Amygdala (tissue), 56 donors: ENCODE measurements at places on chromosomes 11 and 22.
A peak's percentile ranks its signal among the peaks of the same experiment; 100 is the strongest.

- DNase-seq, result no peak
Observed at GRCh38 chr11:559020-559620, 1.4 kb downstream of the LMNTD2 start.

DNA sequence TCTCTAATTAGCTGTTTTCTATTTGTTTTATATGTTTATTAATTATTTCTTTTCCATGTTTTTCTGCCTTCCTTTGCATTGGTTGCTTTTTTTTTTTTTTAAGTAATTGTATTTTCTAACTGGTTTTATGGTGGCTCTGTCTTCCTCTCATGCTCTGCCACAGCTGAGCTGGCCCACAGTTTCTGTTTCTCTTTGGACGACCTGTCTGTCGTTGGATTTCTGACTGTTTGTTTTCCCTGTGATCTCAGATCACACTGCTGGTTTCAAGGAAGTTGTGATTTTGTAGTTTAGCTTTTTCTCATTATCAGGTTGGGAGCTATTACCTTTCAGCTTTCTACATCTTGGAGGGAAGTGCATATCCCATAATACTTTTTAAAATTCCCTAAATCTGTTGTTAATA, 15.9 kb upstream of the OR6M1 start:
- DNase-seq, result no peak

GRCh38 chr11:67396587-67397389, 4.9 kb downstream of the PPP1CA start:
- no peak for DNase-seq

GRCh38 chr11:58625826-58626460, 3.5 kb downstream of the CNTF start:
- DNase-seq, result no peak

GRCh38 chr22:31089160-31090100, 8.3 kb downstream of the SMTN start:
- no peak for DNase-seq

DNA sequence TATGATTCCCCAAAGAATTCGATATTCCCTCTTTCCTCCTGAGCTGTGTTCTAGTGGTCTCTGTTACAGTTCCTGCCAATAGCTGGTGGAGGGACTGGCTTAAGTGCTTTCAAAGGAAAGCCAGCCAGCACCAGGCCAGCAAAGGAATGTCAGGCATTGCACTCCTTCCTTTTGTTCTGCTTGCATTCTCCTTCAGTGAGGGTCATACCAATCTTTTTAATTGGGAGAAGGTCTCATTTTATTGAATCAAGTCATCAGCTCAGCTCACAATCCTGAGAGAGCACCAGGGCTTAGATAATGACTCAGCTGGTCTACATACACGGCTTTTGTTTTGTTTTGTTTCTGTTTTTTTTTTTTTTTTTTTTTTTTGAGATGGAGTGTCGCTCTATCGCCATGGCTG, 222.9 kb downstream of the NAV2 start:
- no peak for DNase-seq

DNA sequence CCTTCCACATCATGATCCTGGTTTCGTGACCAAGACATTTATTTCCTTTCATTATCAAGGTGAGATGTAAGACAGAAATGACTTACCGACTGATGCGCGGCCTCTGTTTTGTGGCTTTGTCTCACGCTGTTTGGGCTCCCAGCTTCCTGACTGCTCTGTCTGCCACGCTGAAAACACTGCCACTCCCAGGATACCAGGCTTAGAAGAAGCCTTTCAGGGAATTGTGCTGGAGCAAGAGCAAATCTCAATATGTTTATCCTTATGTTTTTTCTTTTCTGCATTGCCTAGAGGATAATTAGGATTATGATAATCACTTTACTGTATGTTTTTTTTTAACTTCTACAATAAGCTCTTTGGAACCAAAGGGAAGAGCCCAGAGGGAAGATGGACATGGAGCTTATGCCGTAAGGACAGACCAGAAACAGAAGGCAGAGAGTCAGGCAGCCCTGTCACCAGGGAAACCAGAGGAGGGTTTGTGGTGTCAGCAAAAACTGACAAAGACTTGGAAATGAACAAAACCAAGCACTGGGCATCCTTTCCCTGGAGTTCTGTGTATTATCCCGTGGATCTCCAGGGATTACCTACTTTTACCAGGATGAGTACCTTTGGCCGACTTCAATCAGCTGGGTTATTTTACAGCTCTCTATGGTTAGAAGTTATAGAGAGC, 68.2 kb upstream of the ISX start:
- no peak for DNase-seq

DNA sequence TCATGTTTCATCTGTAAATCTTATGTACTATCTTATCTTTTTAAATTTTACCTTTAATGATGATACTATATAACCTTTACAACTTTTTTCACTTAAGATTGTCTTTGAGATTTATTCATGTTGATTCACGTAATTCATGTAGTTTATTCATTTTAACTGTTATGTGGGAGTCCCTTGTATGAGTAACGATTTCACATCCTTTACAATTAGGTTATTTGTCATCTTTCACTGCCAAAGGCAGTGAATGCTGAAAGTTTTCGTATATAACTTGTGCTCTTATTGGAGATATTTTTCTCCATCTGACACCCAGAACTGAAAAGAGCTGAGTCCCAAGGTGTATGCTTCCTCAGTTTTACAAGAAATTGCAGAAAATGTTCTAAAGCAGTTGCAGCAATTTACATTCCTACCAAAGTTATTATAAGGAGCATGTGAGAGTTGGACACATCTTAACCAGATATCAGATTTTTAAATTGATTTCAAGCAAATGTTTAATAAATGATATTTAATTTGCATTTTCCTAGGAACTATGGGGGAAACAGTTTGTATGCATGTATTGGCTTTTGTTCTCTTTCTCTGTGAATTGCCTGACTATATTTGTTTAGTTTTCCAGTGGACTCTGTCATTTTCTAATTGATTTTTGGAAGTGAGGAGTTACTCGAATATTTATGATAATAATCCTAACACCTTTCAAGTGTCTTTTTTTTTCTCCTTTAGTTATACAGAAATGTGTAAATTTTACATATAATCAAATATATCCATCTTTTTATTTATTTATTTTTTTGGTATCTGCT, 6.4 kb downstream of the ARL14EP start:
- DNase-seq, result no peak

DNA sequence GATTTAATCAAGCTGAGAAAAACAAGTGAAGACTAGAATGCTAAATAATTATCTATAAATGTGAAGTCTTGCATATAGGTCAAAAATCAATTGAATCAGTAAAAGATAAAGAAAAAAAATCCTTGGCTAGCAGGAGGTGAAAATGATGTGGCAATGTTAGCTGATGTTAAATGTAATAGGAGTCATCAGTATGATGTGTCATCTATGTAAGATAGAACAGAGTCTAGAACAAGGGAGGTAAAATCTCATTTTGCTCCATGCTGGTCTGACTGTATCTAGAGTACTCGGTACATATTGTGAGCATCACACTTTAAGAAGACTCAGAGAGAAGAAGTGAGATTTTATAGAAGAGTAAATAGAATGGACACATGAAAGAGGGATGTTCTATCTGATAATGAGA, 721.2 kb downstream of the ETS1 start:
- no peak for DNase-seq

GRCh38 chr11:131391176-131391575, 20.8 kb downstream of the NTM start:
- no peak for DNase-seq

GRCh38 chr11:120254788-120255518, 15.0 kb downstream of the POU2F3 start:
- DNase-seq, result no peak

DNA sequence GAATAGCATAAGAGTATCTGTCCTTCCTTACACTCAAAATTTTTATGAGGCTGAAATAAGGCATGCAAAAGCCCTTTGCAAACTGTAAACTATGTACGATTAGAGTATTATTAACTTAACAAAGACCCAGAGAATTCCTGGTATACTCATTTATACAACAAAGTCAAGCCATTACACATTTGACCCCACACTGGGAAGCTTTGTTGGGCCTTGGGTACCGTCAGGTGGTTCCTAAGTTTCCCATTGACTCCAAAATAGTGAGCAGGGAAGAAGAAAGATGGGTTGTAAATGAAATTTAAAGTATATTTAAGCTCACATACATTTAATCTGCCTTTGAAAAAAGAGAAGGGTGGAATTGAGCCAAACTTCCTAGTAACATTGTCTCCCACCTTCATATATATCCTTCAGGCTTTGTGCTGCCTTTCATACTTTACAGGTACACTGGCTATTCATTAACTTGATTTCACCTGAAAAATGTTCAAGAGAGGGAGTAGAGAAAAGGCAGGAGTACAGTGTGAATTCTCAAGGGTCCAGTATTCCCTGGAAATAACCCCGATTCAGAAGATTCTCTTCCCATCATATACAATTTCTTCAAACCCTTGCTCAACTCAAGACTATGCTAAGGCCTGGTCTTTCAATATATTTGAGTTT, 68.6 kb downstream of the SOX6 start:
- DNase-seq, result no peak

DNA sequence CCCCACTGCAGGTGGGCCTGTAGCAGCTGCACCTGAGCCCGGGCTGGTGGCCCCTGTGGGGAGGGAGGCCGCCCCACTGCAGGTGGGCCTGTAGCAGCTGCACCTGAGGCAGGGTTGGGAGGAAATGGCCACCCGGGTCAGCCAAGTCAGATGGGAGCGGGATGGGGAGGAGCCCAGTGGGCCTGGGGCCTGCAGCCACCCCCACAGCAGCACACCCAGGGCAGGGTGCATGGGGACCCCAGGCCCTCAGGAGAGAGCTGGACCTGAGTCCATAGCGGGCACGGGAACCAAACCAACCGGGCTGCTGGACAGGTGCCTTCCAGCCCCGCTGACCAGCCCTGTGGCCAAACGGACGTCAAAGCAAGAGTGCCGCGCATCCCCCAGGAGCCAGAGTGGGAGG, 61.7 kb downstream of the BRD1 start:
- DNase-seq, result no peak

DNA sequence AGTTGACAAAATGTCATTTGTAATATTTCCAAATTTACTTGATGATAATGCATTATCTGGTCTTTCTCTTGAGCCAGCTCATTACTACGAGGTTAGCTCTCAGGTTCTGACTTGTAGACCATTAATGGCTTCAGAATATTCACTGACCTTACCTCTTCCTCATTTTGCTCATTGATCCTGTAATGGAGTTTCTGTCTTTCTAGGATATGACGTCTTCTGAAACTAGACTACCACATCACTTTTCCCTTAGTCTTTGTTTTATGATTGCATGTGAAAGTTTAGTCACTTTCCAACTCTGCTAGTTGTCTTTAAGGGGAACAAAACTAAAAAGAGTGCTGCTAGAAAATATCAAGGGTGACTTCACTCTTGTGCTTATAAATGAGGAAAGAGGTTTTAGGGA, 697.6 kb downstream of the JRKL start:
- DNase-seq, result no peak

DNA sequence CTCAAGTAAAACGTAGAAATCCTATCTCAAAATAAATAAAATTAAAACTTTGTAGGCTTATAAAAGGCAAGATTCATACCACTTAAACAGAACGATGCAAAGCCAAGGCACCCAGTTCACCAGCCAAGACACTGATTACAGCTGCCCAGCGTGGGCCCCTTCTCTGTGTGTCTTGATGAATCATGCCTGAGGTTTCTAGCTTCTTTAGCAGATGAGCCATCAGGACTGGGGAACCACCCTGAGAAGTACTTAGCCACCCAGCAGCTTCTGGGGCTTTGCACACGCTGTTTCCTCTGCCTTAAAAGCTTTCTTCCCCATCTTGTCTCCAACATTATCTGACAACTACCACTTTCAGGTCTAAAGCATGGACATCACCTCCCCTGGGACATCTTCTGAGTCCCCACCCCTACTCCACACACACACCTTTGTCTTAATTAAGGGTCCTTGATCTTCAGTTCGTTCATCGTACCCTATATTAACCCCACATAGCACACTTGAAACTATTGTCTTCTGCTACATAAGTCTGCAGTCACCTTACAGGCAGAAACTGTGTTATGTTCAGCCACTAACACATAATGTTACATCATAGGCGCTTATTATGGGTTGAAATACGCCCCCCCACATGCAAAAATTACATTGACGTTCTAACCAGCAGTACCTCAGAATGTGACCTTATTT, 8.7 kb upstream of the LAYN start:
- DNase-seq, result no peak

DNA sequence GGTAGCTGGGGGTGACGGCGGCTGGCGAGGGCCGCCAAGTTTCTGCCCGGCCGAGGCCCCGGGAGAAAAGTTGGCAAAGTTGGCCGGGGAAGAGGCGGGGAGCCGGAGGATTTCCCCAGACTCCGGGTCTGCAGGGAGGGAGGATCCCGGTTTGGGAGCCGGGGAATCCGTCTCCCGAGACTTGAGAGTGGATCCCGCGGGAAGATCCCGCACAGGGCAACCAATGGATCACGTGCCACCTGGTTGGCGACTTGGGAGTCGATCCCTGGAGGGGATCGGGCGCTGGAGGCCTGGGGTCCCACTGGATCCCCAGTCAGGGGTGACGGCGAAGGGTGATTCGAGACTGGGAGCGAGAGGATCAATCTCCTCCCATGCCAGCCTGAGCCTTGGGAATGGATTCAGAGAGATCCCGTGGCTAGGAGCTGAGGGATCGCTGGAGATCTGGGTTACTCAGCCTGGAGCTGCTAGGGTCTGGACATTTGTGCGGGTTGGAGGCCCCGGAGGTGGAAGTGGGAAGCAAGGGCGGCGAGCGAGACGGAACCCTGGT, 394 bp downstream of the KIAA1671 start:
- DNase-seq, result peak; percentile 53

GRCh38 chr11:115334932-115335788, 169.1 kb downstream of the CADM1 start:
- DNase-seq, result no peak

GRCh38 chr11:19615341-19616183, 97.1 kb upstream of the NAV2 start:
- no peak for DNase-seq

DNA sequence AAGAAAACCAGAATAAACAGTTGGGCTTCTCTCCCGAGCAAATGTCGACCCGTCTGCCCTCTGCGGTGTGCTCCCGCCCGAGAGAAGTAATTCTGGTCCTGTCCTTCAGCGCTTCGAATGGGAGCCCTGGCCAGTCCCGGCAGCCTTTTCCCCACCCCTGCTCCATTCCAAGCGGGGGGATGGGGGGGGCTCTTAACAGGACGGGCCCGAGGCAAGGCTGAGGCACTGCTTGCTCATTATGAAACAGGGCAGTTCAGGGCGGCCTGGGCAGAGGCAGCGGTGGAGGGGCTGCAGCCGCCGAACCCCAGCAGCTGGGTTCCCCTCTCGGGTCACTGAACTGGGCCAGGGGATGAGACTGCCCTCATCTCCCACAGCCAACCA, 9.1 kb downstream of the BACE1-AS start:
- peak; percentile 39 for DNase-seq

GRCh38 chr11:130635937-130636630, 187.6 kb downstream of the ADAMTS15 start:
- DNase-seq, result no peak
